Retina (tissue), 1 donor: ENCODE measurements at places on chromosomes 7 and 10.
A peak's percentile ranks its signal among the peaks of the same experiment; 100 is the strongest.

DNA sequence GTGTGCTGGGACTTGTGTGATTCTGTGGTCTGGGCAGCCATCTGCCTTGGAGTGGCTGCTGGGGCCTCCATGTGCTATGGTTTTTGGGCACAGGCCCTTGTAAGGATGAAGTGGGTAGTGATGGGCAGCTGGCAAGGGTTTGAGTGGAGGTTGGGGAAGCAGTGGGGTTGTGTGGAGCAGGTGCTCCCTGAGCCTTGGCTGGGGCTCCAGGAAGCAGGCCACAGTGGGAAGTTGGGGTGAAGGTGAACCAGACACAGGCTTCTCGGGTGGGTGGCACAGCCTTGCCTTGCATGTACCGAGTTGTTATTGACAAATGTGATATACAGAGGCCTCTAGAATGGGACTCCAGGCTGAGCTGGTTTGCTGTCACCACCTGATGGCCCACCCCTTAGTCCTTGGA lies 82.3 kb downstream of the ADCY1 start:
- no peak for DNase-seq

GRCh38 chr7:123787220-123788007 lies 38.6 kb upstream of the WASL start:
- DNase-seq, result no peak

GRCh38 chr10:82037076-82037475 lies 162.1 kb downstream of the NRG3 start:
- no peak for DNase-seq

DNA sequence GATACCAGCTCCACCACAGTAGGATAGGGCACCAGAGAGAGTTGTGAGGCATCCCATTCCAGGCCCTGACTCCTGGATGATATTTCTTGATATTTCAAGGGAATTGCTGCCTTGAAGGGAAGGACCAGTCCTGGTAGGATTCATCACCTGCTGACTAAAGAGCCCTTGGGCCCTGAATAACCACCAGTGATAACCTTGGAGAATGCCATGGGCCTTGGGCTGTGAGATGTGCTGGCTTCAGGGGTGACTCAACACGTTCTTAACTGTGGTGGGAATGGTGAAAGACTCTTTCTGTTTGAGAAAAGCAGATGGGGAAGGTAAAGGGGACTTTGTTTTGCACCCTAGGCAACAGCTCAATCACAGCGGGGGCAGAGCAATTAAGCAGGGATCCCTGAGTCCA lies 21.4 kb upstream of the ASZ1 start:
- no peak for DNase-seq

DNA sequence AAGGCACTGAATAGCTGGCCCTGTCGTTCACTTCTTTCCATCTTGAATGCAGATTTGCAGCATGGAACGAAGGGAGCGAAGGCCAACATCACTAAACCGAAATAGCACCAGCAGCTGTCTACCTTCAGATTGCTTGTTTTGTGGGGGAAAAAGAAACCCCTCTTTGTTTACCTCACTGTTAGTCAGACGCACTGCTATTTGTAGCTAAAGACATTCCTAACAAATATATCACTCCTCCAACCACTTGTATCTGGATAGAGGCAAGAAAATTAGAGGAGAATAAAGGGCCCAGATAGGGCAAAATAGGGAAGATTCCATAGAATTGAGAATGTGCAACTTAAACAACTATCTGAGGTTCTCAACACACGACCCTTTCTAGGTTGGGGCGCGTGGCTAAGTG lies 26.5 kb downstream of the ANK3 start:
- DNase-seq, result no peak

GRCh38 chr10:114996542-114996941 lies 58.5 kb downstream of the TRUB1 start:
- no peak for DNase-seq

DNA sequence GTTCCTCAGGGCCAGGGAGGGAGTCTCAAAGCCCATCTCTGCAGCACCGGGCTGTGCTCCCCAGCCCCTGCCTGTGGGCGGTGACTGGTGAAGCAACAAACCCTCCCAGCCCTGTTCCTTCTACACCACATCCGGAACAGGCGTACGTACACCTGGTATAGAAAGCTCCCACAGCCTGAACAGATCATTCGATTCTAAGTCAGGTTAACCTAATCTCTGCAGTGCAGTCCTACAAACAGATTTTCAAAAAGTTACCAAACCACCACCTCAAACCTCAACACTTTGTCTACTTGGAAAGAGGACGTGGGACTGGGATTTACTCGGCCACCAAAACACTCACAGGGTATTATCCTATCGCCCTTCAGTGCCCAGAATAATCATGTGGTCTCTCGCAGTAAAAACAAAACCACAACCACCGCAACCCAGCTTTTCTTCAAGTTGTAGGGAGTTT lies 238.4 kb downstream of the DIP2C start:
- DNase-seq, result no peak

DNA sequence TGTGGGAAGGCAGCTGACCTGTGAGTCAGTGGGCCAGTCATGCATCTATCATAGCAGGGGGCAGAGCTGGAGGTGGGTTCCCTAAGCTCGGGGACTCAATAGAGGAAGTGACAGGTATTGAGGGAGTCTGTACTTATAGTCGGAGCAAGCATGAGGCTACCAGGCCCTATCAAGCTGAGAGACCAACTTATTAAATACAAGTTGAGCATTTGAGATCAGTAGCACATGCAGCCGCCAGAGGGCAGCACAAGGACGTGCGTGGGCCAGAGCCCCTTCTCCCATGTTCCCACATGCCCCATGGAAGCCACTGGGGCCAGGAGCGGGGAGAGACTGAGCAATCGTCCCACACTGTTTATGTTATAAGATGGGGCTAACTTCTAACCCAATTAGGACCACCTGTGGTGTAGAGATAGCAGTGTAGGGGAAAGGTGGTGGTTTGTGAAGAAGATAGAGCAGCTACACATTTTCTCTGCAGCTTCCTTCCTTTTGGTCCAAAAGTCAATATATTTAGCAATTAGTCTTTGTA lies 13.0 kb upstream of the STK31 start:
- peak; percentile 17 for DNase-seq

DNA sequence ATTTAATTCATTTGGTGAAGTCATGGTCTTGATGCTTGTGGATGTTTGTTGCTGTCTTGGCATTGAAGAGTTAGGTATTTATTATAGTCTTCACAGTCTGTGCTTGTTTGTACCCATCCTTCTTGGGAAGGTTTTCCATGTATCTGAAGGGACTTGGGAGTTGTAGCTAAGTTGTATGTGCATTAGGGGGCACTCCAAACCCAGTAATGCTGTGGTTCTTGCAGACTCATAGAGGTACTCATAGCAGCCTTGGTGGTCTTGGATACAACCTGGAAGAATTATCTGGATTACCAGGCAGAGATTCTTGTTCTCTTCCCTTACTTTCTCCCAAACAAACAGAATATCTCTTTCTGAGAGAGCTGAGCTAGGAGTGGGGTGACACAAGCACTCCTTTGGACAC lies 93.2 kb downstream of the ADCYAP1R1 start:
- no peak for DNase-seq

DNA sequence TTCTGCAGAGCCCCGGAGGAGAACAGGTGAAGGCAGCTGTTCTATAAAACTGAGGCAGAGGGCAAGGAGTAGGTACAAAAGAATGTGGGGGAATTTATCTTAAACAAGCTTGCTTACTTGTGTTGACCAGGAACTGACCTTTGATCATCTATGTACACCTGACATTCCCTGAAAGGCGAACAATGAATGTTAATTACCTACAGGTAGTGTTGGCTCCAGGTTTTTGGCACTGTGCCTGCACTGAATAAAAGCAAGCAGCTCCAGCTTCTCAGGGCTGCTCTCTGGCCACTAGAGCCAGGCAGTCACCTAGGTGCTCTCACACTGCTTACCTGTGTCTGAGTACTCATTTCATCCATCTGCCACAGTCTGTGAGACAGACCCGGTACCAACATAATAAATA lies 87.0 kb downstream of the RAPGEF5 start:
- no peak for DNase-seq

DNA sequence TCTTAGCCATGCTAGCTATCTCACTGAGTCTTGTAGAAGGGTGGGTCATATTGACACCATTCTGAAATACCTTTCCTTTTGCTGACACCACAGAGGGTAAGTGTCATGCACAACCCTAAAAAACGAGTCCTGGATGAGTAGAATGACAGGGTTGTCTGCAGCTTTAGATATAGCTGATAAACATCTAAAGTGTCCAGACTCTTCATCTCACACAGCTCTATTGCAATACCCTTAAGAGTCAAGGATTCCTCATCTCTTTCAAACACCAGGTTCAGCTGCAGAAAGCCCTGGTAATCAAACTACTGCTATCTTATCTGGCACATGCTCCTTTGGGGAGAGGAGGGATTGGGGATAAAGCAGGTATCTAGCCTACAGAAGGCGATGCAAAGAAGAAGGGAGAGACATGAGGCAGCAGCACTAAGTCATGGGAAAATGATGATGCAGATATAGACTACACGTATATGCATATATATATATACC lies 127.0 kb downstream of the ANK3 start:
- no peak for DNase-seq

DNA sequence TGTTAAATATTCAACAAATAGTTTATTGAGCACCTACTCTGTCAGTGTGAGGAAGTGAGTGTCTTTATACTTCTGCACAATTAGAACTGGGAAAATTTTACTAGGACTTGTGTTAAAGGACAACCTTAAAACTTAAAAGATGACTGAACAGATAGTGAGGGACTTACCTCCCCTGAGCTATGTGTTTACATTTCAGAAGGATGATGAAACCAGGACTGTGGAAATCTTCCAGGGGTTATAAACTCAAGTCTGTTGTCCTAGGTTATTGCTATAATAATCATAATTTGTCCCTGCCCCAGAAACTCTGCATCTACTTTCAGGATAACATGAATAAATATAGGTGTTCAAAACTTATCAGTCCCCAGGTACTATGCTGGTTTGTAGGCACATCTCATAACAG lies 261.0 kb upstream of the MKLN1 start:
- no peak for DNase-seq

- DNase-seq, result no peak
These were observed 226.9 kb downstream of the GLRX3 start for GRCh38 chr10:130363051-130363450.

GRCh38 chr10:101008823-101009423 lies 9.3 kb downstream of the LZTS2 start:
- DNase-seq, result no peak

- peak; percentile 96 for DNase-seq
These were observed at the start of gene RINT1 for GRCh38 chr7:105531792-105532671. Gene RINT1, plus strand, starts transcription at chr7:105532201. Its CDS starts 115 bp downstream, at chr7:105532316.

- DNase-seq, result no peak
These were observed 20.8 kb upstream of the ZNF862 start for GRCh38 chr7:149817301-149817771.

DNA sequence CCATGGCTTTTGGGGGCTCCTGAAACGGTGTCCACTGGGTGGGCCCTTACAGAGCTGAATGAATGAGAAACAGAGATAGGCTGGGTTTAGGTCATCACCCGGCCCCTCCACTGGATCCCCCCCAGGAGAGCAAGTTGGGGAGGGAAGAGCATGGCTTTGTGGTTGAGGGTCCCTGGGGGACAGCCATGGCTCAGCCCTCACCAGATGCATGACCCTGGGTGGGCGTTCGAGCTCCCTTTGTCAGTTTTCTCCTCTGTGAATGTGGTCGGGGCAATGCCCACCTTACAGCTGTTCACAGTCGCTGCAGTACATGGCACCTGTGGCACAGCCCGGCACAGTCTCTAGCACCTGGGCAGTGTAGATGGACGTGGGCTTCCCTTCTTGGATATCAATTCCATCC lies 40.6 kb upstream of the CXCL12 start:
- DNase-seq, result no peak

- no peak for DNase-seq
These were observed 29.9 kb downstream of the POLL start for GRCh38 chr10:101558204-101558603.

GRCh38 chr7:44212018-44212417 lies 11.2 kb downstream of the YKT6 start:
- no peak for DNase-seq

GRCh38 chr7:3033136-3033535 lies 10.5 kb downstream of the CARD11 start:
- no peak for DNase-seq

- DNase-seq, result no peak
These were observed 1439.9 kb upstream of the CELF2 start for GRCh38 chr10:9577746-9578145.

DNA sequence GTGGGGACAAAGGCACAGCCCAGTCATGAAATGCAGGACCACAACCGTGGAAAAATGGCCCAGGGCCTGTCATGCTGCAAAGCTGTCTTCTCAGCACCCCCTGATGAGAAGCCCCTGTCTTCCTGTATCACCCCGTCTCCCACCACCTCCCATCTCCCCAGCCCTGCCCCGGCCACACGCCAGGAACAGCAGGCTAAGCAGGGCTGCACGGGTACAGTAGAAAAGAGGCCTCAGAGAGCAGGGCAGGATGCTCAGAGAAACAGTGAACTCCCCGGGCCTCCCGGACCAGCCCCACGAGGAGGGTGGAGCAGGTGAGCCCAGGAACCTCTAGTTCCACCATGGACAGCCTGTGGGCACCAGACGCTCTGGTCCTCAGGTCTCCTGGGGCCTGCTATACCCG lies 77.7 kb downstream of the FAM53B start:
- DNase-seq, result no peak

- no peak for DNase-seq
These were observed 14.6 kb downstream of the UMAD1 start for GRCh38 chr7:7654964-7655715.

DNA sequence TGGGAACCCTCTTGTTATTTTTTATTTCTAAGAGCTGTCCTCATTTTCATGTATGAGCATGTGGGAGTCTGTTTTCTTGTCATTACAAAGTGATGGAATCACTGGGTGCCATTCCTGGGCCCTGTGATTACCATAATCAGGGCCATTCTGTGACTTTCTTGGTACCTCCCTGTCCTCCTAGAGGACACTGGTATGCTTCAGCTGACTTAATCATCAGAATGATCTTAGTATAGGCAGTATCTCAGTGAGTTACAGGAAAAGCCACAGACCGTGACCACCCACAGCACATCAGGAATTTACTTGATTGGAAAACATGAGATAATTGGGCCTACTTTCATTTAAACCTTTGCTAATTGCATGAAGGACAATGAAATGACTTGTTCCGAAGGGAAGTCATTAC lies 7.2 kb downstream of the NOM1 start:
- DNase-seq, result no peak

DNA sequence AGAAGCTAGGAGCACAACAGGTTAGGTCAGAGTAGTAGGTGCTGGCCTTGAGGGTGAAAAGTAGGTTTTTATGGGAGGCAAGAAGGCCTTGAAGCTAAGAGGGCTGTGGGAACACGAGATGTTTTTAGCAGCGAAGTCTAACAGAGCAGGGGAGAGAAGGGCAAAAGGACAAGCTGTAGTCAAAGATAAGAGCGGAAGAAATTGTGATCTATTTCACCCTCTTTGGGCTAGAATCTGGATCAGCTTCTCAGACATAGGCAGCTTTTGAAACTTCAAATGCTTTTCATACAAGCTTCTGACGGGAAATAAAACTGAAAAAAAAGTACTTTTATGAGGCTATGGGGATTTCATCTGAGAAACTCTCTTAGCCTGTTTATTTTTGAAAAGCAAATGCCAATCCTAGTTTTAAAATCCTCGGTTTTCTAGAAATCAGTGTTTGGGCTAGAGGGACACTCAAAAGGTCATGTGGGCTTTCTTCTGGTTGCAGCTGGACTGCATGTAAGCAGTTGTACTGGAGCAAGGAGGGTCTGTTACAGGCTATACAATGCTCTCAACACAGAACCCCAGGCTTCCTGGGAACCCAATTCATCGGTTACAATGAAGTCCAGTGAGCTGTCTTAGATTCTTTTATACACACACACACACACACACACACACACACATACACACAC lies 83.6 kb downstream of the RNF216 start:
- DNase-seq, result no peak
